ENCODE measurements at places on chromosomes 13 and 19. TPM values are rescaled to one million over a fixed set of nuclear protein-coding genes. Genes with fewer than 3 reads are reported as not detected.

DNA sequence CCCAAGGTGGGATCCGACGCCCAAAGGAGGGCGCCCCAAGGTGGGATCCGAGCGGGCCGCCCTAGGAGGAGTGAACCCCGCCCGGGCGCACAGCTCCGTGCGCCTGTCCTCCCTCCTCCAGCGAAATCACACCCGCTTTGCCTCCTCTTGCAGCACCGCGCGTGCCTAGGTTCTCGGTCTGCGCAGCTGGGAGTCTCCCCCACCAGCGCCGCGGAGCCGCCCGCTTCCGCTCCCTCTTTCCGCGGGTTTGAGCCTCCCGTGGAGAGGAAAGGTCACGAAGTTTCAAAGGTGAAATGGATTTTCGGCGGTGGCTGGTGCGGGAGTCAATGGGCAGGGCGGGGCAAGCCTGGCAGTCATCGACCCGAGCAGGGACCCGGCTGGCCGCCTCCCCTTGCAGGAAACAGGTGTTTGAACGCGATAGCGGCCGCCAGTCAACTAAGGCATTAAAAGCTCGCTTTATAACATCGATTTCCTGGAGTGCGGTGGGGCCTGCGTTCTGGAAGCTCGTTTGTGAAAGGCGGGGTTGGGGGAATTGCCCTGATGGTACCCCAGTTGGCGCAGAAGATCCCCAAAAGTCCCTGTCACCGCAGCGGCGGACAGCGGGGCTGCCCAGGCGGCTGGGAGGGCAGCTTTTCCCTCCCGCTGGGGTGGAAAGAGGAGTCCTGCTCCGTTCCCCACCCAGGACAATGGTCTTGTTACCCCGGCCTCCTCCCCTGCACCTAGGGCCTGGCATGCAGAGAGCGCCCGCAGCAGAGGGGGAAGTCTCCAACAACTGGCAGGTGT is 9.0 kb upstream of the SOX1 start:
- H3K27me3 ChIP-seq, result no peaks in the 10 kb centered on the region
- no peak overlapping the region for H3K4me3 ChIP-seq
- H3K36me3 ChIP-seq, result no peaks in the 10 kb centered on the region
- no peaks in the 10 kb centered on the region for H3K4me1 ChIP-seq
- no peak overlapping the region for H3K27ac ChIP-seq
- DNase-seq, result no peak

ZNF93 gene
- 1.1 TPM for total RNA-seq

DNA sequence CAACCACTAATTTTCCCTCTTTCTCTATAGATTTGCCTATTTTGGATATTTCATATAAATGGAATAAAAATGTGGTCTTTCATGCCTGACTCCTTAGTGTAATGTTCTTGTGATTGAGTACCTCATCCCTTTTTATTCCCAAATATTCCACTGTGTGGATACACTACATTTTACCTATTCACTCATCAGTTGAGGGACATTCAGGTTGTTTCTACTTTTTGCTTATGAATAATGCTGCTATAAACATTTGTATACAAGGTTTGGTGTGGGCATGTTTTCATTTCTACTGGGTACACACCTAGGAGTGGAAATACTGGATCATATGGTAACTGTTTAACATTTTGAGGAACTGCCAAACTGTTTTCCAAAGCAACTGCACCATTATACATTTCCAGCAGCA is 5.1 kb upstream of the WBP4 start:
- H3K4me3 ChIP-seq, result no peak overlapping the region
- H3K4me1 ChIP-seq, result peaks cover 41% of the 10 kb centered on the region
- no peak for DNase-seq
- H3K36me3 ChIP-seq, result peaks cover 24% of the 10 kb centered on the region
- no peaks in the 10 kb centered on the region for H3K27me3 ChIP-seq

TTC9B gene
- not detected for total RNA-seq

TMC4 gene
- total RNA-seq, result 3.7 TPM

GRCh38 chr13:66563076-66563475 is 667.1 kb downstream of the PCDH9 start:
- H3K4me3 ChIP-seq, result no peak overlapping the region
- DNase-seq, result no peak
- H3K4me1 ChIP-seq, result no peaks in the 10 kb centered on the region
- no peak overlapping the region for H3K27ac ChIP-seq

DNA sequence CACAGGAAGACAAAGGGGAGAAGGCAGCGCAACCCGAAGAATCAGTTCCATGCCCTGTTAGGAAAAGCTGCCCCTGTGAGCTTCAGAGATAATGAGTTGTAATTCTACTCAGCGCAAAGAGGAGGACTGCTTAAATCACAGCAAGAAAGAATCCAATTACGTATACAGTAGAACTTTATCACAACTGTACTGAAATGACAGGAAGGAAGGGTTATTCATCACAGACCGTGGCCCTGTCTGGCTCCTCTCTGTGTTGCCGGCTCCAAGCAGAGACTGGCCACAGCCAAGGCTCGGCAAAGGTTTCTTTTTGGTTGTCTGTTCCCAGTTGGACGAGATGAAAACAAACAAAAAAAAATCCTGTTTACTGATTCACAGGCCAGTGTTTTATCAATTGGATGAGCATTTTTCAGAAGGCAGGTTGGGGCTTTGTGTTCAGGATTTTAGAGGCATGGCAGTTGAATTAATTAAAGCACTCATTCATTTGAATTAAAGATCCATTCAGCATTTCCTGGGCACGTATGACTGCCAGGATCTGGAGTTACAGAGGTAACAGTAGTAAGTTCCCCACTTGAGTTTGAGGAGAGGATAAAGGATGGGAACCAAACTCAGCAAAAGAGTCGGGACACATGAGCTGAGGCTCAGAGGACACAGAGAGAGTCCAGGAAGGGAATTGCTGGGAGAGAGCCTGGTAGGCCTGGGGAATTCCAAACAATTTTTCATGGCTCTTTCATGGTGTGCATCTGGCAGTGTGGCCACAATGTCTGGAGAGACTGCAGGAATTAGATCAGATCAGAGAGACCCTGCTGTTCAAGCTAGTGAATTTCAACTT is 341.0 kb downstream of the DNAJC15 start:
- no peaks in the 10 kb centered on the region for H3K36me3 ChIP-seq
- no peak for DNase-seq
- no peaks in the 10 kb centered on the region for H3K27me3 ChIP-seq
- peaks cover 6% of the 10 kb centered on the region for H3K4me1 ChIP-seq
- no peak overlapping the region for H3K4me3 ChIP-seq

GRCh38 chr13:27110056-27110746 is 61.4 kb downstream of the USP12 start:
- no peaks in the 10 kb centered on the region for H3K27me3 ChIP-seq
- no peak for DNase-seq
- no peak overlapping the region for H3K4me3 ChIP-seq
- peaks cover 9% of the 10 kb centered on the region for H3K36me3 ChIP-seq

CALR3 gene
- total RNA-seq, result not detected

DNA sequence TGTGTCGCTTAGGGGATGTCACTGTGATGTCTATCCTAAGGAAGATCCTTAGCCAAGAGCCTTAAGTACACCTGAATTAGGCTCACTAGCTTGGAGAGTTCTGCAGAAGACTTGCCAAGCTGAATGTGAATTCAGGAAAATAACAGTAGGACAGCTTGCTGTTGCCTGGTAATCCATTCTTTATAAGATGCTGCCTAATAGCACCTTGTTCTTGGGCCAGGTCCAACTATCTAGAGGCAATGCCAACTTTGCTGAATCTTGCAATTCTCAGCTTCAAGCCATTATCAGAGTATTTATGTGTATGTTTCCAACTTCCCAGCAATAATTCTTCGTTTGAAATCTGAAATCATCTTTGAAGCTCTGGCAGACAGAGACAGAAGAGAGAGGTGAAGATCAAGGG is 102.8 kb downstream of the PCDH17 start:
- no peaks in the 10 kb centered on the region for H3K4me1 ChIP-seq
- H3K27me3 ChIP-seq, result peaks cover 83% of the 10 kb centered on the region
- H3K36me3 ChIP-seq, result no peaks in the 10 kb centered on the region
- DNase-seq, result no peak
- H3K27ac ChIP-seq, result no peak overlapping the region

EPSTI1 gene
- not detected for total RNA-seq

- no peaks in the 10 kb centered on the region for H3K27me3 ChIP-seq
- H3K36me3 ChIP-seq, result peaks cover 12% of the 10 kb centered on the region
- no peak overlapping the region for H3K27ac ChIP-seq
- H3K4me1 ChIP-seq, result no peaks in the 10 kb centered on the region
- H3K4me3 ChIP-seq, result no peak overlapping the region
These were observed 80.4 kb downstream of the MIPEP start for GRCh38 chr13:23808803-23809202.

GRCh38 chr13:50521831-50522149 is 321.7 kb downstream of the DLEU7 start:
- H3K36me3 ChIP-seq, result no peaks in the 10 kb centered on the region
- peak overlapping the region; percentile 17 for H3K4me3 ChIP-seq
- peak; percentile 55 for DNase-seq
- H3K4me1 ChIP-seq, result peaks cover 40% of the 10 kb centered on the region
- H3K27me3 ChIP-seq, result no peaks in the 10 kb centered on the region
- H3K27ac ChIP-seq, result peak overlapping the region; percentile 28

DNA sequence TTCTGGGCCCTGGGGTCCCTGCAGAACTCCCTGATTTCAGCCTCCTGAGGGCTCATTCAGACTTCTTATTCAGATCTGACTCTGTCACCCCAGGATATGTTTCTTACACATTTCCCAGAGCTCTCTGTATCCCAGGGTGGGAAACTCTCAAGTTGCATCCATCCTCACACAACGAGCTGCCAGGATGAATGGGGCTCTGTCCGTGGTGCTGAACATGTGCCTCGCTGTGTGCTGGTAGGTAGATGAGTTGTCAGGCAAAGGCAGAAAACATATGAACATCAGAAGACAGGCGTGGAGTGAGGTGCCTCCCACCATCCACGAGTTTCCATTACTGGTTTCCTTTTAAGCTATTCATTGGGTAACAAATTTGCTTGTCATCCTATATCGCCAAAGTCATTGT is 11.4 kb upstream of the IGFL1 start:
- H3K4me3 ChIP-seq, result no peak overlapping the region
- DNase-seq, result peak; percentile 82
- peaks cover 25% of the 10 kb centered on the region for H3K27me3 ChIP-seq
- H3K36me3 ChIP-seq, result no peaks in the 10 kb centered on the region

DNA sequence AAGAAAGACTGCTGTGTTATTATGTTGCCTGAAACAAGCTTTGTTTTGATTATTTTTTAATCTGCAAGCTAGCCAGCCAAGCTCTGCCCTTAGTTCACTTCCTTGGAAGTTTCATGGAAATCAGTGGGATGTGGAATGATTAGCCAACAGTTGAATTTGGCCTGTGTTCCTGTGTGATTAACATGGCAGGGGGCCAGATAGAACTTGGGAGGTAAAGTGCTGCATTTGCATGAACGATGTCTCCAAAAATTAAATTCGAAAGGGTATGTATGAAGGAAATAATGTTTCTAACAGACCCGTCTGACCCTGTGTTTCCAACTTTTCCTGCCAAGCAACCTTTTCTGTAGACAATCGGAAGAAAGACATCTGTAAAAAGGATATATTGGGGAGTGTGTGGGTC is 32.2 kb downstream of the UFM1 start:
- H3K36me3 ChIP-seq, result no peaks in the 10 kb centered on the region
- DNase-seq, result peak; percentile 21
- H3K27me3 ChIP-seq, result no peaks in the 10 kb centered on the region
- H3K4me1 ChIP-seq, result no peaks in the 10 kb centered on the region

DNA sequence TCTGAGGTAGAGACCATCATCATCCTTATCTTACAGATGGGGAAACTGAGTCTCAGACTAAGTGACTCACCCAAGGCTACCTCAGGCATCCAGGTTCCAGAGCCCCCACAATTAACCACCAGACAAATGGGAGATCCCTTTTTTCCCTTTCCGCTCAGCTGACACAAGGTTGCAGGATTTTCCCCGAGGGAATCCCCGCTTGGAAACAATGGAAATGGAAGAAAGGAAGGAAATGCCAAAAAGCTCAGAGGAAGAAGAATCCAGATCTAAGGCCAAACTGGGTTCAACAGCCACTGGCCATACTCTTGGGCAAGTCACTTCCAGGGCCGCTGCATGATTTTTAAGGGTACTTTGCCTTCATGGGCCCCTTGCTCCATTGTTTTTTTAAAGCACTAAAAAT is 1.6 kb downstream of the ZNF71 start:
- H3K36me3 ChIP-seq, result no peaks in the 10 kb centered on the region
- no peak overlapping the region for H3K27ac ChIP-seq
- no peak for DNase-seq
- no peaks in the 10 kb centered on the region for H3K27me3 ChIP-seq
- H3K4me1 ChIP-seq, result peaks cover 28% of the 10 kb centered on the region
- peak overlapping the region; percentile 83 for H3K4me3 ChIP-seq

OR1I1 gene
- total RNA-seq, result not detected

NDUFB7 gene
- total RNA-seq, result 153 TPM

NCCRP1 gene
- total RNA-seq, result not detected

KLK14 gene
- 0.30 TPM for total RNA-seq

FGF21 gene
- total RNA-seq, result 0.93 TPM

- H3K27ac ChIP-seq, result no peak overlapping the region
- no peaks in the 10 kb centered on the region for H3K27me3 ChIP-seq
- H3K4me1 ChIP-seq, result no peaks in the 10 kb centered on the region
- no peak overlapping the region for H3K4me3 ChIP-seq
These were observed 1246.5 kb downstream of the UQCRFS1 start for GRCh38 chr19:27966390-27966816.

- H3K4me1 ChIP-seq, result no peaks in the 10 kb centered on the region
- H3K36me3 ChIP-seq, result peaks cover 56% of the 10 kb centered on the region
- no peak overlapping the region for H3K4me3 ChIP-seq
- DNase-seq, result no peak
These were observed 26.9 kb downstream of the MAU2 start for GRCh38 chr19:19347401-19348110.

All from MCF 10A (cell line).